GM20000 (cell line): ENCODE measurements at places on chromosomes 12 and 14.
A peak's percentile ranks its signal among the peaks of the same experiment; 100 is the strongest.

DNA sequence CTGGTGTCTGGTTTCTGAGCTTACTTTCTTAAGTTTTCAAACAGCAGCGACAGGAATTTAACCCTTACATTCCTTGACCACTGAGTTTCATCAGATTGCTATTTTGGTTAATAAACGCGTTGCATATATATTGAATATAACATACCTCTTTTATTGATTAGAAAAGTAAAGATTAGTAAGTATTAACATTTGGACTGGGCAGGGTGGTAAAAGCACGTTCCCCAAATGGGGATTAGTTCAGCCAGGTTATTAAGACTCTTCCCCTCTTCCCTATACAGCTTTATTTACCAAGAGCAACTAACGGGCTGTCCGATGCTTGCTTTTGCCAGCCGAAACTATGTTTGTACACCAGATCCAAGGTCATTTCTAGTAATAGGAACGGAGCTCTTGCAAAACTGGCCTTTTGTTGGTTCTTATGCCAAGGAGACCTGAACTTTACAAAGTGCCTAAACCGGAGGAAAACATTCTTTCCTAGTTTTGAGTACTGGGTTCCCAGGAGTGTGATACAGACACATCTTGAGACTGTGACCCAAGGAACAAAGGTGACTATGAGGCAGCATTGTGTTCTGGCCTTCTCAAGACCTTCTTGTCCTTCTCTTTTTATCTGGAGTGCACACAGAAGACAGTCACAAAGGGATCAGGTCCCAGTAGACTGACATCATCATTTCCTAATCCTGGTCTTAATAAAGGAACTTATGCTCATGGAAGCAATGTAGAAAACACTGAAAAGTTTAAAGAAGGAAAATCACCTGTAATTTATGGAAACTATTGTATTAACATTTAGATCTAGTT is 2.6 kb downstream of the GLRX5 start:
- DNase-seq, result no peak

DNA sequence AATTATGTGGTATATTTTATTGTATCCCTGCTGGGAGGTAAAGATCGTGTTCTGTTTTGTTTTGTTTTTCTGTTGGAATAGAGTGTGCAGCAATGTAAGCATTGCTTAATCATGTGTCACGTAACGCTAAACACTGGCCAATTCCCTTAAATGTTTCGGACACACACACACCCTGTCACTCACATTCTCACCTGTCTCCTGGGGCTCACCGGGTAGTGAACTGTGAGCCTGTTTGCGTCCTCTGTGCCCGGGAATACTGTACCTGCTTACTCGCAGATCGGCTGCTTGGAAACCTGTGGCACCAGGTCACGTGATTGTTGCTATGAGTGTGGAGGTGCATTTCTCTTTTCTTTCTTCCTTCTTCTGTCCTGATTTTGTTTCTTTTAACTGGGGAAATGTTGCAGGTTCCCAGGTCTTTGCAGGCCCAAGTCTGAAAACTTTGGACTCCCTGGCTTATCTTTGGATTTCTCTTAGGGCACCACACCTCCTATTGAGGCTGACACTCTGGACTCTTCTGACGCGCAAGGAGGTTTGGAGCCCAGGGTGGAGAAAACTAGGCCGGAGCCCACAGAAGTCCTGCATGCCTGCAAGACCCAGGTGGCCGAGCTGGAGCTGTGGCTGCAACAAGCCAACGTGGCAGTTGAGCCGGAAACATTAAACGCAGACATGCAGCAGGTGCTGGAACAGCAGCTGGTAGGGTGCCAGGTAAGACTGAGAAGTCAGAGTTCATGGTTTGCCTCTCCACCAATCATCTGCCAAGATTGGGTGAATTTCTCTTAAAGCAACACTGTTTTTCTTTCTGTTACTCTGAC is 181.1 kb downstream of the ESR2 start:
- DNase-seq, result no peak

DNA sequence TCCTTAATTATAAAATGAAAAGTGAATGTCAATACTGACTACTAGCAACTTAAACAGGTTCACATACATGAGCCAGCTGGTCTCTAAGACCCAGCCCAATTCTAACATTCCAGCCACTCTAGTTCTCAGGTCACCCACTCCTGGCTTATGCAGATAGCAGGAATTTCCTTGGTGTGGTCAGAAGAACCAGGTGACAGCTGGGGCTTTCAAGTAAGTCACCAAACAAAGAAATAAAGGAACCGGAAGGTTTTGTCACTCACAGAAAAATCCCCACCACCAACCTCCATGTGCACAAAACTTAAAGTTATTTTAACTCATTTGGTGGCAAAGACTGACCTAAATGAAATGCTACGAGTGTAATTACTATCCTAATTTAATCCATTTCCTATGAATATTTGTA is 129.6 kb upstream of the CDKN3 start:
- DNase-seq, result peak; percentile 48

- no peak for DNase-seq
These were observed 38.2 kb downstream of the IFT43 start for GRCh38 chr14:76023757-76024156.

GRCh38 chr14:26596543-26597061 is 1.2 kb downstream of the NOVA1 start:
- no peak for DNase-seq

- DNase-seq, result no peak
These were observed 91.5 kb upstream of the PTGDR start for GRCh38 chr14:52175982-52176502.

DNA sequence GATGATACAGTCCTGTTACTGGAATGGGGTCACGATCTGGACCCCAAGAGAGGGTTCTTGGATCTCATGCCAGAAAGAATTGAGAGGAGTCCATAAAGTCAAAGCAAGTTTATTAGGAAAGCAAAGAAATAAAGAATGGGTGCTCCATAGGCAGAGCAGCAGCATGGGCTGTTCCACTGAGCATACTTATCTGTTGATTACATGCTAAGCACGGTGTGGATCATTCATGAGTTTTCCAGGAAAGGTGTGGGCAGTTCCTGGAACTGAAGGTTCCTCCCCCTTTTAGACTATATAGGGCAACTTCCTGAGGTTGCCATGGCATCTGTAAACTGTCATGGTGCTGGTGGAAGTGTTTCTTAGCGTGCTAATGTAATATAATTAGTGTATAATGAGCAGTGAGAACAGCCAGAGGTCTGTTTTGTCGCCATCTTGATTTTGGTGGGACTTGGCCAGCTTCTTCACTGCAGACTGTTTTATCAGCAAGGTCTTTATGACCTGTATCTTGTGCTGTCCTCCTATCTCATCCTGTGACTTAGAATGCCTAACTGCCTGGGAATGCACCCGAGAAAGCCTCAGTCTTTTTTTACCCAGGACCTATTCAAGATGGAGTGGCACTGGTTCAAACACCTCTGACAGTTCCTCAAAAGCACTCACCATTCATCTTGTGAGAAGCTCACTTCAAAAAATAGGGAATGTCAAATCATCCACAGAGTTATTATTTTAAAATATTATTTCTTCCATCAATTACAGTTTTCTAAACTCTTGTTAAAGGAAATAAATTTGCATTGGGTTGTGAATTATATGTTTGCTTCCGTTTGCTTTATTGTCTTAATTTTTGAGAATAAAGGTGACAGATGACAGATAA is 1358.8 kb upstream of the TMEM132C start:
- DNase-seq, result no peak

DNA sequence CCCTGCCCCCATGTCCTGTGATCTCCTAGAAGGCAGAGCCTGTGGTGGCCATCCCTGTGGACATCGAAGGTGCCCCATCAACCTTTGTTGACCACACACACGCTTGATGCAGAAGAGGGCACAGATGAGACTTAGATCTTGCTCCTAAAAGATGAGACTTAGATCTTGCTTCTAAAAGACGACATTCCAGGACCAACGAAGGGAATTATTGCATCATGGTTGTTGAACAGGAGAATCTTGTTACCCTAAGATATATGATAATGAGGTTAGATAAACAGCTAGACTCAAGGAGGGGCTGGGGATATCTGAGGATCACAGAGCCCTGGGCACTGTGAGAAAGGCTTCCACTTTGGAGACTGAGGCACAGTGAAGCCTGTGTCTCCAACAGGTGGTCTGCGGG is 91.1 kb upstream of the WSCD2 start:
- no peak for DNase-seq

DNA sequence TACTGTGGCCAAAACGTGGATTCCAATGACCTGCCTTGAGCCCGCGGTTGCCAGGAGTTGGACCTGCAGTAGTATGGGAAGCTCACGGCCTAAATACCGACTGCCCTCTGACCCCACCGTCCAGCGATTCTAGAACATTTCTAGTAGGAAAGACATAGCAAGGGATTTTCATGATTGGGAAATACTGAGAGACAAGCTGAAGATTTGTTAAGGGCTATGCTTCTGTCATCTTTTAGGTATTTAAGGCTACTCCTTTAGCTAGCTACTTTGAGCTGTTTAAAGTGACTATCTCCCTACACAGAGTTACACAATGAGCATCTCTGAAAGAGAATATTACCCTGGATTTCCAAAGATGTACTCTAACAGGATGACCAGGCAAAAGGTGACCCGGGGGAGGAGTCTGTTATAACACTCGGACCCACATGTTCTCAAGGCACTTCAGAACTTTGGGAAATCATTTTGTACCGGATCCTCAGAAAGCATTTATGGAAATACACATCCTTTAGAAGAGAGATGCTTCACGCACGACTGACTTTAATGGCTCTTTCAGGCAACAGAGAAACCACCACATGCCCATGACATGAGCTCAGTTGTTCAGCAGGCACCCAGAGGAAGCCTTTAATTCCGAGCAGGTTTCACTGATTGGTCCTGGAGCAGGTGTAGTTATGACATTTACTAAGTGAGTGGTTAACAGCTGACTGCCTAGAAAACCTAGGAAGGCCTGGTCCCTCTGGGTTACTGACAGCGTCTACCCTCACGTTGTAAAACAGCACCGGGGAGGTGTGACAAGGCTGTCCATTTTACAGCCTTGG is 4.2 kb downstream of the BAG5 start:
- no peak for DNase-seq

DNA sequence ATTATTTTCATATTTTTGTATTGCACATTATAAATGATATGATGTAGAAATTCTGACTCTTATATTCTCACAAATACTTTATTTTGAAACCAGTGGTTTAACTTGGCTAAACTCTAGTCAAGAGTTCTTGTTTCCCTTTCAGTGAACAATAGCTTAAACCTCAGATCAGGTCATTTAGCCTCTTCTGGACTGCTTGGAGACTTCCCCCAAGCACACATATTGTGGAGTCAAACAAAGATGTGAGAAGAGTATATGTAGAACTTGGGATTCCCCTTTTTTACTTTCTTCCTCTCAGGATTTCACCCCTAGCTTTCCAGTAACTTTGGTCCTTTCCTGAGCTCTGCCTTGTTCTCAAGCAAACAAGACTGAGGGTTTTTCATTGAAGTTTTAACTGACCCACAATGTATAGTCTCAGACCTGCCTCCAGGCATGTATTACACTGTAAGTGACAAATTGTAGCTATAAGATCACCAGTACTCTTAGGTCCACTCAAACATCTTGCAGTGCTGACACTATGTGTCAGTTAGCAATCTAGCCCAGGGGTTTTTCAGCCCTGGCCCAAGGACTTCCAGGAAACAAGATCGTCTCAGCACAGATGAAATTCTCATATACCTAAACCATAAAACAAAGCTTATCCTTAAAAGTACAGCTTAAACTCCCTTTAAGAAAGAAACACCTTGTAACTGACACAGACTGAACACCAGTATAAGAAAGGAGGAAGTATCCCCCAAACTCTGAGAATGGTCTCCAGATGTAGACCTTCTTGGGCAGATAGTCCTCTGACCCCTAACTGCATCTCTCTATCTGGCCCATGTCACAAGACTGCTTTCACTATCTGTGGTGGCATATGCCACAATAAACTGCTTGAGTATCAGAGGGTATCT is 98.6 kb downstream of the SLC6A15 start:
- DNase-seq, result no peak

DNA sequence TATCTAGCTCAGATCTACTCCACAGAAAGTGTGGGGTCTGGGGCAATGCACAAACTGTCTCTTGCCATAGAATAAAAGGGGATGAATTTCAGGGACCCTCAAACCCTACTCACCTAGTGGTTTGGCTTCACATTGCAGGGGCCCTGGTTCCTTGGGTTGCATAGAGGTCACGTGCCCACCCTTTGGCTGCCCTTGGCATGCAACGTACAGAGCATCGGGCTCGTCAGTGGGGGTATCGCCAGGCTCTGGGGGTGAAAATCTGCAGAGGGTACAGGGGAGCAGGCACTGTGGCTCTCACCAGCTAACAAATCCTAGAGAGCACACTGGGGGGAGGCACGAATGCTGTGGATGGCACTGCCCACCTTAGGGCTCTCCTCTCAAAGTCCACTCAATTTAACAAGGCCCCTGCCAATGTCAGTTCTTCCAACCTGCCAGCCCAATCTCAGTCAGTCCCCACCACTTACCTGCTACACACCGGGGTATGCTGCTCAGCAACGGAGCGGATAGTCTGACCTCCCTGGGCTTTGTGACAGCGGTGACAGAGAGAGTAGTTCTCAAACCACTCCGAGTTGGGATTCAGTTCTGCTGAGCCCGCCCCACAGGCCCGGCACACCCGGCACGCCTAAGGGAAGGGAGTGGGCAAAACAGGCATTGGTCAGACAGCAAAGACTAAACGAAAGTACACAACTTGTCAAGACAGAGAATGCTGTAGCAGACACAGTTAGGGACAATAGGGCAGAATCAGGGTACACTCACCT is 8.0 kb downstream of the KMT2D start:
- no peak for DNase-seq

GRCh38 chr14:35285168-35286002 is 6.8 kb upstream of the PSMA6 start:
- DNase-seq, result peak; percentile 66

GRCh38 chr12:105474672-105475071 is 144.2 kb downstream of the C12orf75 start:
- no peak for DNase-seq

DNA sequence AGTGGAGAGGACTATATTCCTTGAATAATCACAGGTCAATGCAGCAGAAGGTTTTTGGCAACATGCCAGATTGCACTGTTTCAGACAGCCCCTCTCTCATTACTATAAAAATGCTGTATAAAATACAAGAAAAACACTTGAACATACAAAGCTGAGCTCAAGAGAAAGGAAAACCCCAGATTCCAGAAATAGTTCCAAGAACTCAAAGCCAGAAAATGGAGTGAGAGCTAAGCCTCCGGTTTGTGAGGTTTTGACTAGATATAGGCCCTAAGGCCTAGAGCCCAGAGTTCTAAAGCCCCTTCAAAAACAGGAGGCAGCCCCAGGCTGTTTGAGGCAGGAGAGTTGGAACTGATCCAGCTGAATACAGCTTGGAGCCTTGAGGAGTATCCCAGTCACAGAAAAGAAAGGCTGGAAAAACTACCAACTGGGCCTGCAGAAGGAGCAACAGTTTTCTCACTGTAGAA is 29.4 kb upstream of the ACTN1 start:
- DNase-seq, result no peak

GRCh38 chr12:54287261-54288157 is 7.0 kb downstream of the HNRNPA1 start:
- no peak for DNase-seq
